ENCODE measurements at places on chromosomes 5 and 9.
A peak's percentile ranks its signal among the peaks of the same experiment; 100 is the strongest.

DNA sequence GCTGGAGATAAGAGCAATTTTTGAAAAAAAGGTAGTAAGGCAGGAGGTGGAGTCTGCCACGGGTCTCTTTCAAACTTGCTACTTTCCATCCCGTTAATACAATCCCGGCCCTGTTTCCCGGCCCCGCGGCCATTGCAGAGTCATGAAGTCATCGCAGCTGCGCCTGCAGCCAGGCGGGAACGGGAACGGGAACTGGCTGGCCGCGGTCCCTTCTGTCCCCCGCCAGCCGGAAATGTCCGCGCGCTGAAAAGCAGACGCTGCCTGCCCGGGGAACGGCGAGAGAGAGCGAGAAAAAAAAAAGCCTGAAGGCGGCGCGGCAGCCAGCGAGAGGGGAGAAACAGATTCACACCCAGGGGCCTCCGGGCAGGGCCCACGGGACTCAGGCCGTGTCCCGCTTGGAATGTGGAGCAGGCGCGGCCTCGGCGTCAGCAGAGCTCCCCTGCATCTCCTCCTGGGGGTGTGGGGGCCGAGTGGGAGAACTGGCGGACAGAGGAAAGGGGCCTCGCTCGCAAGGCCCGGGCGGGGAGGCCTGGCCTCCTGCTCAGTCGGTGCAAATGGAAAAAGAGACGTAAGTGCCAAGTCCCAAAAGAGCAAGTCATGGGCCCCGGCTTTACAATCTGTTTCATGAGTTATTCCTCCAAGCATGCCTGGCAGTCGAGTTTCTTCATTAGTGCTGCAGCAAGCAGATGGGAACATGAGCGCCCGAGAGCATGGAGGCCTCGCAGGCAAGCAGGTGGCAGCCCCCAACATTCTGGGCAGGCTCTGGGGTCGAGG lies 201.2 kb upstream of the GAS1 start:
- DNase-seq = peak; percentile 73

DNA sequence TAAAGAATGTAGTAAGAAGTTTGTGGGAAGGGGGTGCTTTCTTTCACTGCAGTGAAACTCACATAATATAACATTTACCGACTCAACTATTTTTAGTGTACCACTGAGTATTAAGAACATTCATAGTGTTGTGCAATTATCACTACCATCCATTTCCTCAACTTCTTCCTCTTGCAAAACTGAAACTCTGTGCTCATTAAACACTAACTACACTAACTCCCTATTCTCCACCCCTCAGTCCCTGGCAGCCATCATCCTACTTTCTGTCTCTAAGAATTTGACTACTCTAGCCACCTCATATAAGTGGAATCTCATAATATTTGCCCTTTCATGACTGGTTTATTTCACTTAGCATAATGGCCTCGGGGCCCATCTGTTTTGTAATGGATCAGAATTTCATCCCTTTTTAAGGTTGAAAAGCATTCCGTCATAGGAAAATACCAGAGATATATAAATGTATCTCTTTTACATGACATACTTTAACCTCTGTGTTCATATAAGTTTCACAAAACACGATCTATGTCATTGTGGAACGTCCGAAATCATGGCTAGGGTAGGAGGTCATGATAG lies 56.3 kb upstream of the DIRAS2 start:
- DNase-seq = no peak

DNA sequence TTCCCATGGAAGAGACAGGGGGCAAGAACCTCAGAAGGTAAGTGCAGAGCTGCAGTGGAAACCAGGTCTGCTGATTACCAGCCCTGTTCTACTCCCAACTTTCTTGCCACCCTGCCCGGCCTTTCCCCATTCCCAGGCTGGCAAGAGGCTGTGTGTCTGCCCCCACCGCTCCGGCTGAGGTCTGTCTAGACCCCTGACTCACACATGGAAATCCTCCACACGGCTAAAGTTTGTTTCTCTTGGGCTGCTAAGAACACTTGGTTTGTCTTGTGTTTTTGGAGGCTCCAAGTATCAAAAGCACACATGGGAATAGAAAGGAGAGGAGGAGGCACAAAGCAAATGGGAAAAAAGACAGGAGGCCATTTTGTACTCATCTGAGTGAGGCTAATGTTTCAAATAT lies 168.3 kb downstream of the GABBR2 start:
- DNase-seq = no peak

DNA sequence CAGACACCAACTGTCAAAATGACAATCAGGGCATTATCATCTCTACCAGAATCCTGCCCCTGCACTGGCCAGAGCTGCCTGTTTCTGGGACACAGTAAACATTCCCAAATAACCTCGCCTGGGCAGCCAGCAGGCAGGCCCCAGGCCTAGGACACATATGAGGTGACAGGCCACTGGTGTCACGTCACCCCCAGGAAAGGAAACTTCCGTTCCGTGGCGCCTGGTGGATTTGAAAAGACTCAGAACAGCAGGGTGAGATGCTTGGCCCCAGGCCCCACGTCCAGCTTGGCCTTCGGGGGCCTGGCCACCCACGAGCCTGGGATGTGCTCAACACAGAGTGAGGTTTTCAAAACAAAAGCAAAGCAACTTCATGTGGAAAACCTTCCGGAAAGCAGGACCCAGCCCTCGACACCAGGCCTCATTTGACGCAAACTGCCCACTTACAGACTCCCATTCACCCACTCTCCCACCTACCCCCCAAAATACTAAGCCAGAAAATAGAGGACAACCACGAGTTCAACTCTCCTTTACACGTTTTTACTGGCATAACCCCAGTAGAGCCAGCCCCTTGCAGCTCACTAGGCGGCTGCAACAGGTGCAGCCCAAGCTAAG lies 1.2 kb downstream of the SEMA4D start:
- no peak for DNase-seq

- no peak for DNase-seq
These were observed 186.2 kb downstream of the CACNA1B start for GRCh38 chr9:138063785-138064184.

Measured in pancreas (tissue), 10 donors.